ENCODE measurements at places on chromosomes 5 and 9.
A peak's percentile ranks its signal among the peaks of the same experiment; 100 is the strongest.

DNA sequence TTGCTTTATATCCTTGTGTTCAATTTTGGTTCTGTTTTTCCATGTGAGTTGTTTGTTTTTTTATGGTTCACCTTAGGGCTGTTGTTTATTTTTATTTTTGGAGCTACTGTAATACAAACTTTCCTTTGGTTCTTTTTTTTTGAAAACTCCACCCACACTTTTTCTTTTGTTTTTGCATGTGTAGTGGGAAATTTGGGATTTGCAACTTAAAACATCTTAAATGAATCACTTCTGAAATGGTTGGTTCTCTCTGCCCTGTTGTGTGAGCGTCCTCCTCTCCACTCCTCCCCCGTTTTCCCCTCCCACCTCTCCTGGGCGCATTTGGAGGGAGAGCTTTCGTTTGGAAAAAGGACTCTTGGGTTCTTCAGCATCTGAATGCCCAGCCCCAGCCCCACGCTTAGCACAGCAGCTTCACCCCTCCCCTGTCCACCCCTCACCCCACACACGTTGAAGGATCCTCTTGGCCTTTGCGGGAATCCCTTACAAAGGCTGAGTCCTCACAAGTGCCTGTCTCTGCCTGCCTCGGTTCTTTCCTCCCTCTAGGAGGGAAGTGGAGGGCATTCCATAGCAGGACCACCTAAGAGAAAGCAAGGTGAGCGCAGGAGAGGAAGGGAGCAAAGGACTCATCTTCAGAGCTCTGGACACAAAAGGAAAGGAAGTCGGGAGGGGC lies 67.2 kb downstream of the DMRT1 start:
- no peak for DNase-seq
- no peaks in the 10 kb centered on the region for H3K27me3 ChIP-seq
- no peaks in the 10 kb centered on the region for H3K4me1 ChIP-seq
- no peak overlapping the region for H3K4me3 ChIP-seq

DNA sequence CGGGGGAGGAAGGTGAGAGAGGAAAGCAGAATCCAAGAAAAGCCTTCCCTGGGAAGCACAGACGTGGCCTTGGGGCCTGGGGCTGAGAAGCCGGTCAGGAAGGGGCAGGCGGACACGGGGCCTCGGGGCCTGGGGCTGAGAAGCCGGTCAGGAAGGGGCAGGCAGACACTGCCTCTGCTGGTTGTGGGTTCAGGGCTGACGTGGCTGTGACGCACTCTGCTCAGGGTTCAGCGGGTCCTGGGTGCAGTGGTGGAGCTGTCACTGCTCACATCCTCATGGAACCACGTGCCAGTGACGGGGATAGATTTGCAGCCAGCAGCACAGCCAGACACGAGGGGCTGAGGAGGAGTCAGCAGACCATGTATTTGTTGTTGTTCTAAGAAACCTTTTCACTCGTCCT lies 12.8 kb downstream of the PAEP start:
- no peak overlapping the region for H3K4me3 ChIP-seq
- H3K27ac ChIP-seq: no peak overlapping the region
- no peaks in the 10 kb centered on the region for H3K27me3 ChIP-seq
- no peaks in the 10 kb centered on the region for H3K4me1 ChIP-seq
- no peak for DNase-seq

DNA sequence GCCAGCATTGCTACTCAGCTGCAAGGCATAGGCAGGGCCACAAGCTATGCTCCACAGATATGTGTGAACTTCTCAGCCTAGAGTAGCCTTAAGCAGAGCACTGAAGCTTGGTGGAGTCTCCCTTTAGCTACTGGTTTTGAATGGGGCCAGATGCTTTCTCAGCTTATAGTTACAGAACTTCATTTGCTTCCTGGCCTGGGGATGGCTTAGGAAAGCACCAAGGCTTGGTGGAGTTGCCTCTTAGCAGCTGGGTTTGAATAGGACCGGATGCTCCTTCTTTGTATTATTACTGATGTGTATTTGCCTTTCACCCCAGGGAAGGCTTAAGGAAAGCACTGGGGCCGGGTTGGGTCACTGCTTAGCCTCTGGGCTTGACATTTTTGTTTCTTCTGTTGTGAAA lies 497.8 kb upstream of the SEMA6A start:
- no peak for DNase-seq
- H3K27ac ChIP-seq: no peak overlapping the region
- H3K4me3 ChIP-seq: no peak overlapping the region
- no peaks in the 10 kb centered on the region for H3K4me1 ChIP-seq

GRCh38 chr5:76565009-76565408 lies 58.2 kb downstream of the F2RL2 start:
- no peak overlapping the region for H3K4me3 ChIP-seq
- H3K36me3 ChIP-seq: peaks cover 25% of the 10 kb centered on the region
- no peak overlapping the region for H3K27ac ChIP-seq
- no peak for DNase-seq
- H3K4me1 ChIP-seq: no peaks in the 10 kb centered on the region
- no peaks in the 10 kb centered on the region for H3K27me3 ChIP-seq

DNA sequence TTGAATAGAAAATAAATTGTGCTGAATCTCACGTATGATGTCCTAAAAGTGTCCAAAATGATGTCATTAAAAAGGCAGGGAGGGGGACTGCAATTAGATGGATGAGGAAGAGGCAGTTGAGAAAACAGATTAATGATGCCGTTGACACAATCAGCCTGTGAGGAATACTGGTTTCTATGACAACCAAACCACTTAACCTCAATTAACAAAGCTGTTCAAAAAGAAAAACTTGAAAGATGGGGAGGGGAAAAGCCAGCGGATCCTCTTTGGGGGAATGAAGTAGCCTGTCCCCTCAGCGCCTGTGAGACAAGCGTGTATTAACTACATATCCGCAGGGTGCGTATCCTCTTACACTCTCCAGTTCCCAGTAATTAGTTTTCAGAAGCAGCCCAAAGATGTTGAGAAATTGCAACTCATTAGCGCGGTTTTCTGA lies 160.7 kb downstream of the TTC39B start:
- no peaks in the 10 kb centered on the region for H3K36me3 ChIP-seq
- H3K4me1 ChIP-seq: no peaks in the 10 kb centered on the region
- no peaks in the 10 kb centered on the region for H3K27me3 ChIP-seq
- H3K27ac ChIP-seq: no peak overlapping the region
- no peak overlapping the region for H3K4me3 ChIP-seq
- no peak for DNase-seq

DNA sequence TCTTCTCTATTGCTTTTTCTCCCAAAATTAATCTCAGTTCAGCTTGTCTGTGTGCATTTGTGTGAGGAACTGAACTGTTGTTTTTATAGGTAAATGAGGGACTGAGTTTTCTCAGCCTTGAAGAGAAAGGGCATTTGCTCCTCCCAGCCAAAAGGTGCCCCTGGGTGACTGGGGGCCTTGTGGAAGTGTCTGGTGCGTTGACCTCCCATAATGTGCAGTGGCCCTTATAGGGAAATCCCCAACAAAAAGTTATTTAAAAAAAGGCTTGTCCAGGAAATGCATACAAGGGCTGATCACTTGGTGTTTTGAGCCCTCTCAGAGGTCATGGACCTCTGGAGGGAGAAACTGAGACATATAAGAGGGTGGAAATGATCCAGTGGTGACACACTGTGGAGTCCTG lies 239.7 kb upstream of the KLF9 start:
- no peaks in the 10 kb centered on the region for H3K4me1 ChIP-seq
- H3K36me3 ChIP-seq: no peaks in the 10 kb centered on the region
- no peak for DNase-seq
- H3K27me3 ChIP-seq: no peaks in the 10 kb centered on the region
- H3K4me3 ChIP-seq: no peak overlapping the region
- no peak overlapping the region for H3K27ac ChIP-seq

- no peak overlapping the region for H3K27ac ChIP-seq
- H3K36me3 ChIP-seq: no peaks in the 10 kb centered on the region
- H3K4me1 ChIP-seq: no peaks in the 10 kb centered on the region
Observed at GRCh38 chr5:171152382-171152781, 156.7 kb upstream of the TLX3 start.

- DNase-seq: peak; percentile 33
- no peaks in the 10 kb centered on the region for H3K27me3 ChIP-seq
- peak overlapping the region; percentile 97 for H3K27ac ChIP-seq
- peaks cover 10% of the 10 kb centered on the region for H3K36me3 ChIP-seq
Observed at GRCh38 chr5:150411245-150411979, 1.3 kb downstream of the CD74 start.

- H3K27me3 ChIP-seq: no peaks in the 10 kb centered on the region
- no peaks in the 10 kb centered on the region for H3K4me1 ChIP-seq
- no peak overlapping the region for H3K4me3 ChIP-seq
- H3K36me3 ChIP-seq: no peaks in the 10 kb centered on the region
Observed at GRCh38 chr5:117246424-117246823, 671.8 kb upstream of the SEMA6A start.

DNA sequence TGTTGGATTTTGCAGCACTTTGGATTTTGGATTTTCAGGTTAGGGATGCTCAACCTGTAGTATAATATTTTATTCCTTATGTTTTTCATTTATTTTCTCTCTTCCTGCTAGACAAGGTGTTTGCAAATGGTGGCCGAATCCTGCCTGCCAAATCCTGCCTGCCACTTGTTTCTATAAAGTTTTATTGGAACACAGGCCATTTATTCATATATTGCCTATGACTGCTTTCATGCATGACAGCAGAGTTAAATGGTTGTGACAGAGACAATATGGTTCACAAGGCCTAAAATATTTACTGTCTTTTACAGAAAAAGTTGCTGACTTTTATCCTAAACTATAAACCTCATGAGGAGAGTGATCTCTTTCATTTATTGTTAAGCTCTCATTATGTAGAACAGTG lies 72.7 kb downstream of the DENND4C start:
- no peaks in the 10 kb centered on the region for H3K27me3 ChIP-seq
- H3K4me1 ChIP-seq: no peaks in the 10 kb centered on the region
- DNase-seq: no peak
- peaks cover 44% of the 10 kb centered on the region for H3K36me3 ChIP-seq

GRCh38 chr9:104094534-104095015 lies 466 bp downstream of the SMC2 start:
- no peak for DNase-seq
- H3K27me3 ChIP-seq: no peaks in the 10 kb centered on the region
- peaks cover 6% of the 10 kb centered on the region for H3K4me1 ChIP-seq
- peak overlapping the region; percentile 79 for H3K4me3 ChIP-seq

GRCh38 chr5:145220481-145220880 lies 614.7 kb downstream of the PRELID2 start:
- H3K4me3 ChIP-seq: no peak overlapping the region
- no peaks in the 10 kb centered on the region for H3K27me3 ChIP-seq
- H3K27ac ChIP-seq: no peak overlapping the region
- no peak for DNase-seq

DNA sequence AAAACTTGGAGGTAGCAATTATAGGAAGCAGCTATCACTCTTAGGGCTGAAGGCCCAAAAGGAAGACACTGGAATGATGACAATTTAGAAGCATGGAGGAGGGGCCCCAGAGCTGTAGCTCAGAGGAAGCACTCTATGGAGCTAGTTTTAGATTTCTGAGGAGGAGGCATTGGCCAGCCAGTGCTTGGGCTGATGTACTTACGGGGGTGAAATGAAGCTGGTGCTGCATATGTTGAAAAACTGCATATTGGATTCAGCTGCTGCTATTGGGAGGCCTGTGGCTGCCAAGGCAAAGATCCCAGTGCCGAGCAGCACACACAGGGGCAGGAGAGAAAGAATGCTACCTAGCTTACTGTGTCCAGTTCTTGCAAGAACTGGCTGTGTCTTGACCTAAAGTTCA lies 53.9 kb upstream of the HMHB1 start:
- H3K27ac ChIP-seq: no peak overlapping the region
- H3K4me3 ChIP-seq: no peak overlapping the region
- DNase-seq: no peak
- H3K36me3 ChIP-seq: no peaks in the 10 kb centered on the region
- no peaks in the 10 kb centered on the region for H3K27me3 ChIP-seq

- no peak for DNase-seq
- H3K4me3 ChIP-seq: peak overlapping the region; percentile 90
- peaks cover 28% of the 10 kb centered on the region for H3K36me3 ChIP-seq
- H3K4me1 ChIP-seq: peaks cover 21% of the 10 kb centered on the region
Observed at GRCh38 chr5:180832638-180833068, 28.4 kb downstream of the ZFP62 start.

DNA sequence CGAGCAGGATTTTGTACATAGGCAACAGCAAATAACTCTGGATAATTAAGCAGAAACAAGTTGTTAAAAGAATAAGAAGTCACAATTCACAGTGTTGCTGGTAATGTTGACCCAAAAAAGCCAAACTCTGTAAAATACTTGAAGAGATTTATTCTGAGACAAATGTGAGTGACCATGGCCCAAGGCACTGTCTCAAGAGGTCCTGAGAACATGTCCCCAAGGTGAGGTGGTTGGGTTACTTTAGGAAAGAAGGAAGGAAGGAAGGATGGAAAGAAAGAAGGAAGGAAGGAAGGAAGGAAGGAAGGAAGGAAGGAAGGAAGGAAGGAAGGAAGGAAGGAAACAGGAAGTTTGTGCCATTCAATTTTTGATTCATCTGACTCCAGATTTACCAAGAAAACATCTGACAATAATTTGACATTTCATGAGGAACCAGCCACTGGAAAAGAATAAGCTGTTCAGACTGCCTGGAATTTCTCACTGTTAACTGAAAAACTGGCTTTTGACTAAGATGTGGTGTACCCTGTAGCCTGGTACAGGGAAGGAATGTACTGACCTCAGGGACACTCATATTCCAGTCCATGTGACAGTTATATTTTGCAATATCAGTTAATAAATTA lies 295.9 kb upstream of the TNC start:
- no peaks in the 10 kb centered on the region for H3K36me3 ChIP-seq
- no peaks in the 10 kb centered on the region for H3K27me3 ChIP-seq
- H3K27ac ChIP-seq: no peak overlapping the region
- H3K4me3 ChIP-seq: no peak overlapping the region
- DNase-seq: no peak

DNA sequence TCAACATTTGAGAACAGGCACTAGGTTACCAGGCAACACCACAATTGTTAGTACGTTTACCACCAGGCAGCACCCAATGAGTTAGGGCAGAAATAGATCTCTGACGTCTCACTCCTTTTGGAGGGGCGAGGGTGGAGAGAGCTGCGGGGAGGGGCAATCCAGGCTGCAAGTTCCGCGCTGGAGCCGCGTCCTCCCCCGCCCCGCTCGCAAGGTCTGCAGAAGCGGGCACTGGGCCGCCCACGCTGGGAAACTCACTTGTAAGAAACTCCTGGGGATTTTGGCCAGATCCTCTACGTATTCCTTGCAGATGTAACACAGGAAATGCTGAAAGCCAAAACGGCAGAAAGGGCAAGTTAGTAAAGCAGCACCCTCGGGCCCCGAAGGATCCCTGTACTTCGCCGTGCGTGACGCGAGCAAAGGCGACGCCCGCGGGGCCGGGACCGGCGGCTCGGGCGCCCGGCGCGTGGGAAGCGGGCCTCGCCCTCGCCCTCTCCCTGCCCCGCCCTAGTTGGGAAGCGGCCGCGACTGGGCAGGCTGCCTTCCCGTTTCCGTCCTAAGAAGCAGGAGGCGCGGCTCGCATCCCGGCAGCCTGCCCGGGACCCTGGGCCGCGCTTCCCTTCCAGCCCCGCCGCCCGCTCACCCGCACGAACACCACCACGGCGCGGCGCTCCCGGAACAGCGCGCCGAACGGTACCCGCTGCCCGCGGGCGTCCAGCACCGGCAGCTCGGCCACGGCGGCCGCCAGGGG lies 493 bp downstream of the PRXL2C start:
- peaks cover 4% of the 10 kb centered on the region for H3K4me1 ChIP-seq
- H3K36me3 ChIP-seq: peaks cover 12% of the 10 kb centered on the region
- DNase-seq: peak; percentile 77
- H3K27ac ChIP-seq: peak overlapping the region; percentile 85
- no peaks in the 10 kb centered on the region for H3K27me3 ChIP-seq
- peak overlapping the region; percentile 70 for H3K4me3 ChIP-seq

- H3K27ac ChIP-seq: no peak overlapping the region
- H3K4me1 ChIP-seq: no peaks in the 10 kb centered on the region
- H3K27me3 ChIP-seq: no peaks in the 10 kb centered on the region
Observed at GRCh38 chr5:128099944-128100343, 16.4 kb downstream of the SLC12A2 start.

GRCh38 chr5:72377910-72378638 lies 57.9 kb downstream of the PTCD2 start:
- H3K4me1 ChIP-seq: no peaks in the 10 kb centered on the region
- H3K4me3 ChIP-seq: no peak overlapping the region
- no peaks in the 10 kb centered on the region for H3K27me3 ChIP-seq
- no peak for DNase-seq

Measured in effector memory CD4-positive, alpha-beta T cell (primary cell).